M059J (cell line): ENCODE measurements at places on chromosomes 4 and X. TPM values are rescaled to one million over a fixed set of nuclear protein-coding genes. Genes with fewer than 3 reads are reported as not detected.

The GPR34 gene
- total RNA-seq = not detected in 2 replicates

The EDA gene
- total RNA-seq = 0.30 TPM in 1 of 2 replicates, not detected in the other

The CCDC110 gene
- 1.7 TPM in 1 of 2 replicates, not detected in the other for total RNA-seq

The GPAT3 gene
- 15.4 and 29.8 TPM in 2 replicates for total RNA-seq

The TKTL2 gene
- total RNA-seq = not detected in 2 replicates

The WNK3 gene
- total RNA-seq = 3.1 and 3.6 TPM in 2 replicates

The RS1 gene
- not detected in 2 replicates for total RNA-seq

The UGT2A2 gene
- total RNA-seq = not detected in 2 replicates

The CFAP99 gene
- total RNA-seq = 0.42 TPM in 1 of 2 replicates, not detected in the other

The SMIM31 gene
- not detected in 2 replicates for total RNA-seq

The ESX1 gene
- total RNA-seq = not detected in 2 replicates

The IL2 gene
- total RNA-seq = not detected in 2 replicates

The CXorf49 gene
- total RNA-seq = not detected in 2 replicates

The RBMXL3 gene
- total RNA-seq = not detected in 2 replicates

The SASH3 gene
- not detected in 2 replicates for total RNA-seq

The FAM236A gene
- not detected in 2 replicates for total RNA-seq

The MAP7D3 gene
- total RNA-seq = 28.1 and 38.8 TPM in 2 replicates

The MFAP3L gene
- total RNA-seq = 0.10 and 0.12 TPM in 2 replicates

The ABLIM2 gene
- total RNA-seq = not detected in 2 replicates

The SPACA5 gene
- total RNA-seq = not detected in 2 replicates

The ZNF711 gene
- 1.4 and 1.6 TPM in 2 replicates for total RNA-seq

The CDS1 gene
- total RNA-seq = 4.7 and 8.0 TPM in 2 replicates

The PLP1 gene
- total RNA-seq = not detected in 2 replicates
